ENCODE measurements at places on chromosomes 5 and 9.

GRCh38 chr5:116395226-116395625 lies 179.4 kb downstream of the SEMA6A start:
- no peak for DNase-seq

DNA sequence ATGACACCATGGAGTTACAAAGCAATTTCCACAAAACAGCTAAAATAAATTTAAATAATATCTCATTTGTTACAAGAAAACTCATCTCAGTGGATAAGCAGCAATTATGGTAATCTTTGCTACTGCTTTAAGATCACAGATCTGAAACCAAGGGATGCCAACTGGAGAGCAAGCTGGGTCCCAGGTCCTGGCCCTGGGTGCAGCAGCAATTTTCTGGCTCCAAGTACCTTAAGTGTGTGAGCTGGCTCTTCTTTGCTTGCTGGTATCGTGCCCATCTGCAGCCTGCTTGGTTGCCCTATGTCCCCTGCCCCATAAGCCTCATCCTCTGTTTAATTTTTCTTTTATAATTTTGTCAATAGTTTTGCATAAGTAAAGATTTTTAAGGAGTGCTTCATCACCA lies 41.5 kb upstream of the DIRAS2 start:
- no peak for DNase-seq

DNA sequence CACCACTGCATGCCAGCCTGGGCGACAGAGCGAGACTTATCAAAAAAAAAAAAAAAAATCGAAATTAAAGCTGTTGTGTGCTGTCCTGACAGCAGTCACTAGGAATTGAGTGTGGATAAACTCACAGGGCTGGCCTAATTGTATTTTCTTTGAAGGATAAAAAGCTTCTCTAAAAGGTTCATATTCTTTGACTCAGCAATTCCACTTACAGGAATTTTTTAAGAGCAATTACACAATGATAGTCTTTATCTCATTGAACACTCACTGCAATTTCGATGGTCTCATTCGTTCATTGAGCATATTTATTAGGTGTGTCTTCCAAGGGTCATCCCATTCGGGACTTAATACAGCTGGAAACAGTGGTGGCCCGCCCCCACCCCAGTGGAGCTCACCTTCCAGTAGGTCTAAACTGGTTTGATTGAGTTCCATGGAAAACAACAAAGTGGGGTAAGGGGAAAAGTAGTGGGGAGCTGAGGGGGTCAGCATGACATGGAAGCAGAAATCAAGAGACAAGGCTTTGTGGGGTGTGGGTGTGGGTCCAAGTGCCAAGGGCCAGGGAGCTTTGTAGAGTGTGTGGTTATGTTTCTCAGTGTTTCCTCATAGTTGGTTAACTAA lies 6.7 kb downstream of the CDK9 start:
- no peak for DNase-seq

DNA sequence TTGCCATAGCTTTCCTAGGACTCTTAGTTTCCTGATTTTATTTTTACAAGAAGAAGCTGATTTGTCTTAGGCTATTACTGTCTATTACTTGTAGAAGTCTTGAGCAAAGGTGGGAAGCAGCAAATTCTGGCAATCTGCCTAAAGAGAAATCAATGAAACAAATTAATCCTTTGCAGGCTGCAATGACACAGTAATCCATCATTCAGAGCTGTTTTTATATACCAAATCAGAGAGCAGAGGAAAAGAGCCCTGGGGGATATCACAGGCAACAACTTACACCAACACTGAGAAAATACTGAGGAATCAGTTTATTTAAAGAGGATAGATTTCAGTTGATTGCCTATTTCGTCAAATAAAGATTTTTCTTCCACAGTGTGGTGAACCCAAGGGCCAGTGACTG lies 13.6 kb downstream of the NR2F1-AS1 start:
- DNase-seq = no peak

- DNase-seq = no peak
Measured at GRCh38 chr5:112697322-112697721, 40.4 kb upstream of the APC start.
